Iris pigment epithelial cell (primary cell): ENCODE measurements at places on chromosomes 16 and 17.

DNA sequence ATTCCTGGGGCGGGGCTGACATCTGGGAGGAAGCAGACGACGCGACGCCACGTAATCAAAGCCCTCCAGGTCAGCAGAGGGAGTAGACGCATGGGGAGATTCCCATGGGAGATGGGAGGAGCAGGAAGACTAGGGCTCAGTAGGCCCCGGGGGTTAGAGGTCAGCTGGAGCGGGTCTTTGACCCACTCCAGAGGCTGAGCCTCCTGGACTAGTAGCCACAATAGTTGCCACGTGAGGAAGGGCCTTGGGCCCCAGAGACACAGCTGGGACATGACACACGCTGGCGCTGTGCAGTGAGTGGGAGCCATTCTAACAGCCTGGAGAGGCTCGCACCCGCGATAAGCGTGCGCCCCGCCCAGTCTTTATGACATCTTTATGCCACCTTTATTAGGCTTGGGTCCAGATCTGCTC is 95.7 kb upstream of the AMZ2 start:
- DNase-seq = no peak

- no peak for DNase-seq
Measured at GRCh38 chr17:75039238-75039637, 7.5 kb downstream of the ATP5PD start.

- DNase-seq = no peak
Measured at GRCh38 chr17:43814026-43814425, 18.9 kb downstream of the MPP3 start.

GRCh38 chr17:75271955-75272847 is 1.2 kb upstream of the MIF4GD start:
- peak; percentile 16 for DNase-seq

DNA sequence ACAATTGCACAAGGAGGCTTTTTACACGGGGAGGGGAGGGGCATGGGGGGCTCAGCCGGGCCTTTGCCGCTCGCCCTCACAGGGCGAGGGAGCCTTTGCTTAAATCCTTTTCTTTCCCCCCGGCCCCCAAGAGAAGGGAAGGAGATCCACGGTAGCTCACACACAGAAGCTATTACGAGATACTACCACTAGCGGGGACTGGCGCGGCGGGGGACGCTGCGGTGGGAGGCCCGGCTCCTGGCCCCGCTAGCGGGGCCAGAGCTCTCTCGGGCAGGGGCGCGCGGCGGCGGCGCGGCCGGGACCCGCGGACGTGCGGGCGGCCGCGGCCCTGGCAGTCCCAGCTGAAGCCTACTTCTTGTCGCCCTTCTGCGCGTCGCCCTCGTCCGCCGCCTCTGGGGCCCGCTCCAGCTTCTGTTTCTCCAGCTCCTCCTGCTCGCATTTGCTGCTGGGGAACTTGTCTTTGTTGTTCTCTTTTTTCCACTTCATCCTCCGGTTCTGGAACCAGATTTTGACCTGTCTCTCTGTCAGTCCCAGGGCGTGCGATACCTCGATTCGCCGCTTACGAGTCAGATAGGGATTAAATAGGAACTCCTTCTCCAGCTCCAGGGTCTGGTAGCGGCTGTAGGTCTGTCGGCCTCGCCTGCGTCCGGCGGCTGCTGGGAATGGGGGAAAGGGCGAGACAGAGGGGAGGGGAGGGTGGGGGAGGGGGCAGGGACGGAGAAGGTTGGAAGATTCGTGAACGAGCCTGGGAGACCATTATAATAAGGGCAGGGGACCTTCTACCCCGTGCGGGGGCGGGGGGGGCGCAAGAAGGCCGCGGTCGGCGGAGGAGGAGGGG is 2.0 kb downstream of the HOXB8 start:
- DNase-seq = no peak

- peak; percentile 87 for DNase-seq
Measured at GRCh38 chr16:86975445-86975844, 341.7 kb downstream of the C16orf95 start.

- DNase-seq = peak; percentile 14
Measured at GRCh38 chr17:9878786-9879525, 26.1 kb downstream of the RCVRN start.

GRCh38 chr16:77951788-77952187 is 70.6 kb upstream of the CLEC3A start:
- peak; percentile 13 for DNase-seq

GRCh38 chr16:14308368-14308723 is 237.2 kb downstream of the MRTFB start:
- DNase-seq = no peak

DNA sequence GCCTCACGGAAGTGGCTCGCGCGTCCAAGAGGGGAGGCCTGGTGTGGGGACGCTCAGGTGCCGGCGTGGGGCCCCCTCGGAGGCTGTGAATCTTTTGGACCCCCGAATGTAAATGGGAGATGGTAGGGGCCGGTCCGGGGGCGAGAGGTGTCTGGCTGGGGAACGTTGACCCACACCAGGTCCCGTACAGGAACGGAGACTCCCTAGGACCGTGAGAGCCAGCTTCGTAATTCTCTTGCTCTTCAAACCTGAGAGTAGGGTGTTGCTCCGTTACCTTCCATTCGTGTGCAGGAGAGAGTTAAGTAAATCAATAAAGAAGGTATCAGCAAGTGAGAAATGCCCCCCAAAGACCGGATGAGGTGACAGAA is 481 bp downstream of the LYRM1 start:
- DNase-seq = no peak

GRCh38 chr16:11386791-11387546 is 41.7 kb downstream of the RMI2 start:
- DNase-seq = no peak

GRCh38 chr17:83050651-83051395 is 28.6 kb upstream of the METRNL start:
- DNase-seq = no peak

GRCh38 chr16:70576431-70577255 is 53.0 kb downstream of the SF3B3 start:
- peak; percentile 84 for DNase-seq

DNA sequence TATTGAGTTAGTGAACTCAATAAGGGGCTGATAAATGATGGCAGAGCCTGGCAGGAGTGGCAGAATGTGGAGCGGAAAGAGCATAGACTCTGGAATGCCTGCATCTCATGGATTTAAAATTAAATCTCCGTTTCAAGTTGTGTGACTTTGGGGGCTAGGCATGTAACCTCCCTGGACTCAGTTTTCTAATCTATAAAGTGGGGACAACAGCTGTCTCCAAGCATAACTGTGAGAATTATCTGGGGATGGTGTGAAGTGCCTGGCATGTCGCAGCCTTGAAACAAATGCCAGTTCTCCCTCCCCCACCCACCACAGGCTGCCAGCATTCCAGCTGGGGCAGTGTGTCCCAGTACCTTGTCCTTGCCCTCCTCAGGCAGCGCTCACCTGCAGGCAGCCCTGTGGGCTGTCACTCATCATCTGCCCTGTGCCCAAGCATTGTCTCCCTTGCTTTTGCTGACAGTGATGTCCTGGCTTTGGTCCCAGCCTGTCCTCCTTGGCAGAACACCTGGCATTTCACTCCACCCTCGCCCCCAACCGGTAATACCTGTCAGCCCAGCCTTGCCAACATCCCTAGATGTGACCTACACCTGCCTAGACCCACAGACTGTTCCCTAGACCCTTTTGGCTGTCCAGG is 129.6 kb downstream of the MRM1 start:
- DNase-seq = no peak

DNA sequence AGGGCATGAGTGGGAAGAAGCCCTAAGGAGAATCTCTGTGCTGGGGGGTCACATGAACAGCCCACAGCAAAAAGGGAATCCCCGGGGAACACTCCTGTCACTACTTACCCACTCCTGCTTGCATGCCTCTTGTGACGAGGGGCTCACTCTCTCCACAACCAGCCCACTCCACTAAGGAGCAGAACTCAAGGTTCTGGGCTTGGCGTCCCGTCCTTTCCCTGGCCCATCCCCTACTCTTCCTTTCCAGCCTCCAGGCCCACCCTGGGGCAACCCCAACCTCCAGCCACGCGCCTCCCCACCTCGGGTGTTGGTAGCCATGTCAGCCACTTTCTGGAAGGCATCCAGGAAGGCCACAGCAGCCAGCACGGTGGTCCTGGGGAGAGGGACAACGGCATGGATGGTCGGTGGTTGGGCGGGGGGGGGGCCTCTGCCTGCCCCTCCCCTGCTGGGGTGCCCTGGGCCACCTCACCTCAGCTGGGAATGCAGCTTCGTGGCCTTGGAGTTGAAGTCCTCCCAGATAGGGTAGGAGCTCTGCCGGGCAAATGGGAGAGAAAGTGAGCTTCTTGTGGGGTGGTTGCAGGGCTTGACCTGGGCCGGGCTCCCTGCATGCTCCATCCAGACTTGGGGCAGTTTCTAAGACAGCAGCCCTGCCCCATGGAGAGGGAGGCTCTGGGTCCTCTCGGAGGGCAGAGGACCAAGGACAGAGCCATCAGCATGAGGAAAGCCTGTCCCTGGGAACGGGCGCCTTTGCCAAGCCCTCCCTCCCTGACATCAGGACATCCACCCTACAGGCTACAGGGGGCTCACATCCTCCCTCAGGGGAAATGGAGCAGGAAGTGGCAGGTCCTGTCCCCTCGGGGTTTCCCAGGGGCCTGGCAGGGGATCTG is 5.1 kb downstream of the MTSS2 start:
- no peak for DNase-seq

DNA sequence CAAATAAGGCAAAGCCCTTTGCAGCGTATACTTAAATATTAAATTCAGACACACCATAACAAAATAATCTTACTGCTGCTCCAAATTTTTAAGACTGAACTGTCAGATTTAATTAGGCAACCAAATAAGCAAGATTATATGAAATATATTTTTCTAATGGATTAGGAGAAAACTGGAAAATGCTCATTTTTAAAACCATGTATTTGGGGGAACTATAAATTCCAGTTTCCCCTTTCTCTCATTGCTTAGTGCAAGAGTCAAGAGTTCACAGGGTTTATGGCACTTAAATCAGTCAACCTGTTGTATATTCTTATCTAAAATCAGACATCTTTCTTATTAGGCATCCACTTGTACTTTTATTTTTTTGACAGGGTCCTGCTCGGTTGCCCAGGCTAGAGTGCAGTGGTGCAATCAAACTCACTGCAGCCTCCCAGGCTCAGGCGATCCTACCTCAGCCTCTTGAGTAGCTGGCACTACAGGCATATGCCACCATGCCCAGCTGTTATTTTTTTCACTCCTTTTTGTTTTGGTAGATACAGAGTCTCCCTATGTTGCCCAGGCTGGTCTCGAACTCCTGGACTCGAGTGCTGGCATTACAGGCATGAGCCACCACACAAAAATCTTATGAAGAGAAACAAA is 2.1 kb upstream of the KANSL1 start:
- DNase-seq = no peak

DNA sequence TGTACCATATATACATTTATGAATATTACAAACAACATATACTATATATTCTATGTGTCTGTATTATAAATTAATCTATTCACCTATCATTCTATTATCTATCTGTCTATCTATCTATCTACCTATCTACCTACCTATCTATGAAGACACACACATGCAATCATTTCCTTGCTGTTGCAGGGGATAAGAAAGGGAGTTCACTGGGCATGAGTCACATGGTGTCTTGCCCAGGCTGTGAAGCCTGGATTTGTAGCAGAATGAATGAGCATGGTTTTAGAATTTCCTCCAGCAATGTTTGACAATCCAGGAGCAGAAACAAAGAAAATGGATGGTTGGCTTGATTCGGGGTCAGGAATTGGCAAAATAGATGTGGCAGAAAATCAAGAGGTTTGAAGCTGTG is 23.2 kb upstream of the FAM20A start:
- peak; percentile 21 for DNase-seq

DNA sequence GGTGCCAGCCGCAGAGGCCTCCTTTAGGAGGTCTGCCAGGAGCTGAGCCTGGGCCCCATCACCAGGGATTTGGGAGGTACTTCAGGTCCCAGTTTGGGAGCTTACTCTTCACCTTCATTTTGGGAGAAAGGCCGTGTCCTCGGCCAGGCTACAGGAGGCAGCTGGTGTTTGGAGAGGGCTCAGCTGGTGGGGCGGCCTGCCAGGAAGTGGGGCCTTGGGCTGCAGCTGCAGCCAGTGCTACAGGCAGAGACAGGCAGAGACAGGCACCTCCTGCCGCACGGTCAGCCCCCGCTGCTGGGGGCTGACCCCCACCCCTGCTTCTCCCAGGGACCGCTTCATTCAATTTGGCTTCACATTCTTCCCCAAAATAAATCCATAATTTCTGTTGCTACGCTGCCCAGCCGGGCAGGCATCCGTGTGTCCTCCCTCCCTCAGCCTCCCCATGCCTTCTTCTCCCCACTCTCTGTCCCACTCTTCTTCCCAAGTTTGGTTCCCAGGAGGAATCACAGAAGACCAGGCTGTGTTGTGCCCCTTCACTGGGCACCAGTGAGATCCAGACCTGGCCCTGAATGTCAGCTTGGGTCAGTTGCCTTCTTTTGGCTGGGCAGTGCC is 6.1 kb downstream of the TMEM235 start:
- DNase-seq = no peak

DNA sequence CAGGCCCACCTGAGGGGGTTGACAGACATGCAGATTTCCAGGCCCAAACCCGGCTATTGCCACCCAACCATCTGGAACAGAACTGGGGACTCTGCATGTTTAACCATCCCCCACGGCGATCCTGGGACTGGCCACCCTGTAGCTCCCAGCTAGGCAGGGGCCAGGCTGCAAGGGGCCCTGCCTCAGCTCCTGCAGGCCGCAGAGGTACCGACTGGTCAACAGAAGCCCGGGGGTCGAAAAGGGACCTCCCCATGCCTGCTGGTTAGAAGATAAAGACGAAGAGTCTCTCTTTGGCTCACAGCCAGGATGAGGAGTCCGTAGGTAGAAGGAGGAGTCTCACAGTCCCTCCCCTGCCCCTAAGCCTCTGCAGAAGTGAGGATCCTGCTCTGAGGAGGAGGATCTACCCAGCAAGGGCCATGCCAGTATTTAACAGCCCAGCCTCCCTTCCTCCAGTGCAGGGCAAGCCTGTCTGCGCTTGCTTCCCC is 223.4 kb upstream of the TNRC6C start:
- no peak for DNase-seq

GRCh38 chr16:79380995-79381602 is 219.4 kb downstream of the MAF start:
- DNase-seq = no peak

DNA sequence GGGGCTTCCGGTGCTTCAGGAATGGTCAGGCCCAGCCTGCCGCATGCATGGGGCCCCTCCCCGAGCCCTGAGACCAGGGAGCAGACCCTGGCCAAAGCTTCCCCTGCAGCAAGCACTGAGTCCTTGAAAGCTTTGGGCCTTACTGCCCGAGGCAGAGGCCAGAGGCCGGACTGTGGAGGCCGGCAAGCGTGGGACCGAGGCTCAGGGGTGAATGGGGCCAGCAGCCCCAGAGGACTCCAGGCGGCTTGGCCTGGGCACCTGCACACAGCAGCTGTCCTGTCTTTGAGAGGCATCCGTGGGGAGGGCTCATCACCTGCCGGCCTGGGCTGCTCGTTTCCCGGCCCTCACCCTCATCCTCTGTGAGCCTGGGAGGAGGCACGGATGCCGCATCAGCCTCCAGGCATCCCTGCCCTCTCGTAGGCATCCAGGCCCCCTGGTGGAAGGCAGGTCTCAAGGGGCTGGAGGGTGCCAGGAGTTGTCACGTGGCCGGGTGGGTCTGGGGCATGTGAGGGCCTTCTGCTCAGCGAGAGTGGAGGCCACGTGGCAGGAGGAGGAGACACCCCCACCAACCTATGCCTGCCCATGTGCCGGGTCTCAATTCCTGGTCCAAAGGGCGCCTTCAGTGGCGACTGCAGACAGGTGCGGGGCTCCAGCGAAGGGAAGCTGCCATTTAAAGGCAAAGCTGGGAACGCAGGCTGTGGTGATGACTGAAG is 31.4 kb downstream of the CACNA1H start:
- DNase-seq = no peak
